ENCODE measurements at places on chromosomes 4 and X.

- DNase-seq: peak; percentile 79
Measured at GRCh38 chrX:36963069-36963808, 44.9 kb upstream of the FAM47C start.

GRCh38 chrX:146863566-146863965, 49.0 kb upstream of the CXorf51A start:
- DNase-seq: no peak

- no peak for DNase-seq
Measured at GRCh38 chr4:122073615-122074014, 78.5 kb upstream of the BLTP1 start.

DNA sequence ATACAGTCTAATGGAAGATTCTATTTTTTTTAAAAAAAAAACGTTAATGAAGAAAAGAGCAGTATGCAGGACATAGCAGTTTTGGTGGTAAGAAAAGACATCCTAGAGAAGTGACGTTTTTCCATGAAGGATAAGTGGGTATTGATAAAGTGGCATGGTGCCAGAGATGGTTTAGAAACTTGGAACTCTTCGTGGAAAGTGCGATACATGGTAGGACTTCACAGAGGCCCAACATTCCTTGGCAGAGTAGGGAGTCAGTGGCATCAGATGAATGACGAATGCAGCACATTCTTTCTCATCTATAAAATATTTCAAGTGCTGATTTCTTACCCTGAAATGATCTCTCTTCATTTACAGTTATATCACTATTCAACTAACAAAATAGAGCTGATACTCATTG, 298.7 kb downstream of the CCSER1 start:
- DNase-seq: no peak

DNA sequence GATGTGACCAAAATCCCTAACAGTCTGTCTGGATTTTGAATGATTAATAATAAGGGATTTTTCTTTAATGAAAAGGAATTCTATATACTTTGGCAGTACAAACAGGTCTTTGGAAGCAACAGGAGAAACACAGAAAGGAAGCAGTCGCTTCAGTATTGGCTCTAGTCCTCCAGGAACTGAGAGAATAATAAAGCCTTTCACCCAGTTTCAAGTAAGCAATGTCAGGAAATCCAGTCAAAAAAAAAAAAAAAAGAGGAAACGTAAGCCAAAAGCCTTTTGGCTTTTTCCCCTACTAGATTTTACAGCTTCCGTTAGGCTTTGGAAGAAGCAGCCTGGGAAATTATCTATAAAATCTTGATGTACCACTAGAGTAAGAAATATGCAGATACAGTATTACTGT, 61.7 kb upstream of the HDAC8 start:
- no peak for DNase-seq

DNA sequence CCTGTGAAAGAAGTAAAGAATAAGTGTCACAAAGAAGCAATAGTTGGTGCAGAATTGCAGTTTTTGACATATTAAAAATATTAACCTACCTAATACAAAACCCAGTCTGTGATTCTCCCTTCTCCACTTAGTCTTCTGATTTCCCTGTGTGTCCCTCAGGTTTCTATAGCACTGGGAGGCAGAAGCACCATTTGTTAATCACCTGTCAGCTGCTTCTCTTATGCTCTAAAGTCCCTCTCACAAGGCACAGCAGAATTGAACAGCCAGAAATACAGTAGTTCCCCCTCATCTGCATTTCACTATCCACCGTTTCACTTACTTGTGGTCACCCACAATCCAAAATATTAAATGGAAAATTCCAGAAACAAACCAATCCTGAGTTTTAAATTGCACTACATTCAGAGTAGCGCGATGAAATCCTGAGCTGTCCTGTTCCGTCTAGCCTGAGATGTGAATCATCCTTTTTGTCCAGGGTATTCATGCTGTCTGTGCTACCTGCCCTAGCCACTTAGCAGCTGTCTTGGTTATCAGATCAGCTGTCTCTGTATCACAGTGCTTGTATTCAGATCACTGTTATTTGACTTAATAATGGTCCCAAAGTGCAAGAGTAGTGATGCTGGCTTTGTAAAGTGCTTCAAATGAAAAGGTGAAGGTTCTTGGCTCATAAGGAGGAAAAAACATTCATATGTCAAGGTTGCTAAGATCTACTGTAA, 984.1 kb upstream of the GRID2 start:
- DNase-seq: no peak

- no peak for DNase-seq
Measured at GRCh38 chr4:22648996-22649395, 43.7 kb upstream of the GBA3 start.

- no peak for DNase-seq
Measured at GRCh38 chrX:120306630-120307029, 4.6 kb downstream of the TMEM255A start.

GRCh38 chr4:112410804-112411203, 105.2 kb downstream of the NEUROG2 start:
- no peak for DNase-seq

GRCh38 chr4:92234393-92235176, 69.2 kb upstream of the GRID2 start:
- no peak for DNase-seq

DNA sequence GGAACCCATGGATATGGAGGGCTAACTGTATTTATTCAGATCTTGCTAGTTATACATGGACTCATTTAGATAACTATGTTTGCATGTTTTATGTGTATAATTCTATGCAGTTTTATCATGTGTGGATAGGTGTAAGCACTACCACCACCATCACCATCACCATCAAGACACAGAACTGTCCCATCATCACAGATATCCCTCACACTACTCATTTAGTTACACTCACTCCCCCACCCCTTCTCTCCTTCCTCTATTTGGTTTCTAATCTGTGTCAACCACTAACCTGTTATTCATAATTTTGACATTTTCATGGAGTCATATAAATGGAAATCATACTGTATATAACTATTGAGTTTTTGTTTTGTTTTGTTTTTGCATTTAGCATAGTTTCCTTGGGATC, 43.7 kb downstream of the STAG2 start:
- DNase-seq: no peak

- no peak for DNase-seq
Measured at GRCh38 chr4:183828125-183828524, 77.0 kb upstream of the STOX2 start.
